ENCODE measurements at places on chromosomes 2 and 18.

GRCh38 chr18:3983351-3983969, 471.6 kb downstream of the DLGAP1 start:
- no peak for DNase-seq

- no peak for DNase-seq
Measured at GRCh38 chr2:112187046-112187715, 49.0 kb downstream of the FBLN7 start.

- no peak for DNase-seq
Measured at GRCh38 chr18:7683753-7684152, 116.6 kb downstream of the PTPRM start.

DNA sequence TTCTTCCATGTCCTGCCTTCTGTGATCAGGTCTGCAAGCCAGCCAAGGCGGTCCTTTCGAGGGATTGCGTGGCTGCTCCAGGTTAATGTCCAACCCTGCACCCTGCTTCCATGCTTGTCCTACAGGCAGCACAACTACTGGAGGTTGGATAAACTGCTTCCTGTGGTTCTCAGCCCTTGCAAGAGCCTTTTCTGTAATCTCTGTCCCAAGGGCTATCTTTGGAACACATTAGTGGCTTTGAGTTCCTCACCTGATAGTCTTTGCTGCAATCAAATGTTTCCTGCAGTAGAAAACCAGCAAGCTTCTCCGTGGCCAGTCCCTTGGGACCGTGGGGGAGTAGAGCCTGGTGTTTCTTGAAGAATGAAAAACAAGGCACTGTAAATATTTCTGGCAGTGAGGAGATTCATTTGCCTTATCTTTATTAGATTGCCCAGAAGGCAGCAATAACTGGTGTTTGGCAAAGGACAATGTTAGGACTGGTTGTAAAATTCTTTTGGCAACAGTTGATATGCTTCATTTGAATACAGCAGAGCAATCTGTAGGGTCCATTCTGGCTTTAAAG, 214.4 kb downstream of the FHOD3 start:
- DNase-seq = no peak

GRCh38 chr2:10136101-10136934, 13.8 kb downstream of the RRM2 start:
- no peak for DNase-seq

DNA sequence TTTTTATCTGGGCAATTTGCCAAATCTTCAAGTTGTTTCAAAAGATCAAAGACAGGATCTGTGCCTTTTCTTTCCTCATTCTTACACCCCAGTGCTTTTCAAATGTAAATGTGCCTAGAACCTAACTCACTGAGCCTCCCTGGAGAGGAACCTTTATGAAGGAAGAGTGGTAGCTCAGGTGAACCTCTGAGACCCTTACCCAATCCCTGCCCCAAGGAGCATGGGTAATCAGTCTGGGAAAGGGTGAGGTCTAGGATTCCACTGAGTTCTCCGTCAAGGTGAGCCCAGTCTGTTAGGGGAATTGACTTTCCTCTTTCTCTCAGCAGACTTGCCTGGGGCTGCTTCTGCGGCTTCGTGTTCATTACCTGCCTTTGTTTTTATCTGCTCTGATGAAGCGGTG, 88.1 kb upstream of the MAP4K4 start:
- no peak for DNase-seq

GRCh38 chr2:134148843-134149472, 104.9 kb upstream of the MGAT5 start:
- DNase-seq = no peak

GRCh38 chr2:177542396-177542795, 149.8 kb downstream of the AGPS start:
- DNase-seq = no peak

DNA sequence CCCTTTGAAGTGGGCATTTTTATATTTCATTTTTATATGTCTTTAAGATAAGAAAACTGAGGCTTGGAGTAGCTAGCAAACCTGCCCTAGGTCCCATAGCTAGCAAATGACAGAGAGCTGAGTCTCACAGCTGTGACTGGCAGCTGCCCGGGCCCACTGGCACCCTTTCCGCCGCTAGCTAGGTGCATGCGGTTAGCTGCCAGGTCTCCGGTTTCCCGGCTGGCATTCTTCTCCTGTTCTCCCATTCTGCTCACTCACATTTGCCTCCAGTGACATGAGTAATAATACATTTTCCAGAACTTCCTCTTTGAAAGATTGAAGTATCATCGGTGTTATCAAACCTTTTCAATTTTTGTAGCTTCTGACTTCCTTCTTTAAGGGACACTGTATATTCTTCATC, 38.7 kb downstream of the MTCL1 start:
- peak; percentile 84 for DNase-seq

DNA sequence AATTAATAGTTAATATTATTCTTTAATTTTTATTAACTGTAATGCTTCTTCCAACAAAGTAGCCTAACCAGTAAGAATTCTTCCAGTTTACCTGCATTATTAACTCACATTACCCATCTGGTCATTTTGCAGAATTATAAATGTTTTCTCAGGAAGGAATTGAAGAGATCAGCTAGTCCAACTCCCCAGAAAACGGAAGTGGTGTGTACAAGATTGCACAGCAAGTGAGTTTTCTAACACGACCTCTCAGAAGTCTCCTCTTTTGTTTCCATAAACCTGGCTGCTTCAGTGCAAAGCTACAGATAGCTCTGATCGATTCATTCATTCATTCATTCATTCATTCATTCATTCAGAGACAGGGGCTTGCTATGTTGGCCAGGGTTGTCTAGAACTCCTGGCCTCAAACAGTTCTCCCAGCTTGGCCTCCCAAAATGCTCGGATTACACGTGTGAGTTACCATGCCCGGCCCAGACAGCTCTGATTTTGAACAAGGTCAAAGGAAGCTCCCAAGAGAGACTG, 128.8 kb upstream of the REV1 start:
- DNase-seq = no peak

- DNase-seq = no peak
Measured at GRCh38 chr2:54158311-54158710, 42.9 kb downstream of the ACYP2 start.

DNA sequence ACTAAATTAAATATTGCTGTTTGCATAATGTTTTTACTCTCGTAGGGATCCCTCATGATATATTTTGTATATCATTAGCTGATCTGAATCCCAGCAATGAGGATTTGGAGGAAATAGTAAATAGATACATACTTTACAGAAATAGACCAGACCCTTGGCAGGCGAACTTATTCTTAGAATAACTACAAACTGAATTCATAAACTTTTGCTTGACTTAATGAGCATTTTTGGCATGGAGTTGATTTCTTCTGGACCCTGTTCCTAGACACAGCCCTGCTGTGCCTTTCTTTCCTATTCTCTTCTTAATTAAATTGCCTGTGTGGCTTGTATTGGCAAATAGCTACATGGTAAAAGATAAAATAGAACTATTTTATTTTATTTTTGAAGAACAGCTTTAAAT, 145.9 kb downstream of the GREB1L start:
- DNase-seq = no peak

DNA sequence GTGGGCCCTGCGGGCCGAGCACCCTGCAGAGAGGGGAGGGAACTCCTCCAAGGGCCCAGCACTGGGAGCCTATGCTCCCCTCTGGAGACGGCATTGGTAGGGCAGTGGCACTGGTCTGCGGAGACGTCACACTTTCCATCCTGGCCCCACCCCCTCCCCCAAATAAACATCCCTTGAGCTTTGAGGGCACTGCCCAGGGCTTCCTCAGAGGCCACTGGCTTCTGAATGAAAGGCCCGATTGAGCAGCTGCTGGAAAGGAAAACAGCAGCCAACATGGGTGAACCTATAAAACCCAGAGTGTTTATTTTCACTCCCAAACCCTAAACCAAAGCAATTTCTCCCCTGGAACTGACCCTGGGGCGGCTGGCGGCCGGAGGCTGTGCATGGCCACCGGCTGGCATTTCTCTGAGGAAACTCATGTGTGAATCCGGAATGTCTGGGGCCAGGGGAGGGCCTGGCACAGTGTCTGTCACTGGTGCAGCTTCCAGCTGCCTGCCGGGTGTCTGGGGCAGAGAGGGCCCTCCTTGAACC, 138.9 kb downstream of the DYSF start:
- no peak for DNase-seq

DNA sequence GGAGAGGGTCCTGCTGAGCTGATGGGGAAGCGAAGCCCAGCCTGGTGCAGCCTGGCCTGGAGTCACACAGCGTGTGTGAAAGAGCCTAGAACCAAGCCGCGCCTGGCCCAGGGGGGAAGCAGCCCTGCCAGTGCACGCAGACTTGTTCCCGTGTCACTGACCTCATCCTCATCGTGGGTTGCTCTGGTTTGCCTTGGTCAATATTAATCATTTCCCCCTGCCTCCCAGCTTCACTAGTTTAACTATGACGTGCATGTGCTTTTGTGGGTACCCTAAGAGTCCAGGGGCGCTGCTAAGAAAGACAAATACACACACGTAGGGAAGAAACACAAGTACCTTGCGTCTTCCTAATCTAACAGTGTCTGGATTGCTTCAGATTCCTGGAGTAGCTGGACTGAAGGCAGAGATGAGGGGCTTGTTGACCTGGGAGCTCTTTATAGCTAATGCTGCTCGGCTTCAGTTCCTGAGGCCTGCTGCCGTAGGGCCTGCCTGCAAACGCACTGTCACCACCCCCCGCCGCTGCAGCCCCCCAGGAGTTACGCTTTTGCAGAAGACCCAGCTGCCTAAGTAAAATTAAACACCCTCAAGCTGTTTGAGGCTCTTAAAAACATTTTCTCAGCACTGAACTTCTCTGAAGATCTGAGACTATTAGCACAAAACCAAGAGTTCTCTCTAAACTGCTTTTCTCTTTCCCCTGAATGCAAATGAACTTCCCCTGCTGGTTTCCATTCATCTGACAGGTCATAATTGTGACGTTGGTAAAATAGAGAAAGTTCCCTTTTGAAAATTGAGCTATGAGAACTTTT, 159.2 kb downstream of the FAM210A start:
- DNase-seq = peak; percentile 48

DNA sequence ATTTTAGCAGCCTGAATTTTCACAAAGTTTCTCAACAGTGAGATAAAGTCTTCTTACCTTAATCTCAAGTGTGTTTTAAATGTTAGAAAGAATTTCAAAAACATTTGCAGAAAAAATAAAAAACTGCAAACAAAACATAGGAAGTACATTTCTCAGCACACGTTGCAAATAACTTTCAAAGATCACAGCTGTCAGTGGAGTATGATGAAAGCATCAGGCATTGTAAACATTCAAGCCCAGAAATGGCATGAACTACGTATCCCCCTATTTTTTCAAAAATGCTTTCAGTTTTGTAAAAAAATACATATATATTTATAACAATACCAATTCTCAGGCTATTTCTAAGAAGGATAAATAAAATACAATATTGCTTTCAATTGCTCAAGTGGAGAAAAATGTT, 320.6 kb upstream of the TFPI start:
- DNase-seq = no peak

GRCh38 chr2:111522231-111522768, 361.7 kb downstream of the ANAPC1 start:
- no peak for DNase-seq

DNA sequence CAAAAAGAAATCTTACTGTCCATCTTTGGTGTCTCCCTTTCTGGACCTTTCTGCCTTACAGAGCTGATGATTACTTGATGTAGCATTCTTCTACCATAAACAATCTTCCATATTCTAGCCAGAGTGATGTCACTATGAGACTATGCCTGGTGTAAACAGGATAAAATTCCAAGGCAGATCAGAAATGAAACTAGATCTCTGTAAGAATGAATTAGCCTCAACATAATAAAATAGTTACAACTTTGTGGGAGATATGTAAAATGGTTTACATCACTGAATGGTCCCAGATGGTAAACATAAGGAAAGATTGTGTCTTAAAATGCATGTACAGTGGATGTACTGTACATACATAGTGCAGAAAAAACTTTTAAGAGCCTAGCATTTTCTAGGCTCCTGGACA, 112.3 kb upstream of the ZNF521 start:
- no peak for DNase-seq

DNA sequence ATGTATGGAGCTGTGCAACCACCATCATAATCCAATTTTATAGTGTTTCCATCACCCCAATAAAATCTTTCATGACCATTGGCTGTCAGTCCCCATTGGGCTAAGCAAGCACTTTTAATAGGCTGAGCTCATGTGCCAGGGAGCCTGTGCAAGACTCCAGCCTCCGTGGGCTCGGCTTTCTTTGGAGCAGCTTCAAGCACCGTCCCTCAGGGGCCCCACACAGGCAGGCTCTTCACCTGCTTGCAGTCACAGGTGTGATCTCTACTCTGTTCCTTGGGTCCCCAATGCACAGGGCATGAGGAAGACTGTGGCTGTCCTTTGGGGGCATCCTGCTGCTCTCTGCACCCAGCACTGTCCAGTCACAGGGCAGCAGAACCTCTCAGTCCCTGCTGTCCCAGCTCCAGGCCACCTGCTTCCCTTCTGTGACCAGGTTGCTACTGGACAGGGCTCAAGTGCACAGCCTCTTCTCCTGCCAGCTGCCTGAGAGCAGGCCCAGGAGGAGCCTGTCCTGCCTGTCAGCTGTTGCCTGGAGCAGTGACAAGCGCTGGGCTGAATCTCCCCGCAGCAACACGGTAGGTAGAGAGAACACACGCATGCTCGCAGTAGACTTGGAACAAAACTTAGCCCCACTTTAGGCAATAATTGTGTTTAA, 40.7 kb upstream of the TMEM131 start:
- peak; percentile 90 for DNase-seq

DNA sequence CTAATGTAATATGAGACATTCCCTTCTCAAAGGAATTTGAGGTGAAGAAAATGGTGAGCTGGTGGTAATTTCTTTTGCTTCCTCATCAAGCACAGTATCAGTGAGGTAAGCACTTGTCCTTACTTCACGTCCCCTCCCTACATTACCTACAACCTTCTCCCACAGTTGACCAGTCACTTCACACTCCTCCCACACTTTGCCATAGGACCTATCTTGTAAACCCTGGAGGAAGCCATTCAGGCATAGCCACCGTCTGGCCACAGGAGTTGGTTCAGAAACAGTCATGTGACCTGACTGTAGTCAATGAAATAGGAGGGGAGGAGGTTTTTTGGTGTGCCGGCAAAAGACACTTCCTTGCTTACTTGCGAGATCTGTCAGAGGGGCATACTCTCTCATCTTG, 12.1 kb downstream of the ACOXL start:
- no peak for DNase-seq

DNA sequence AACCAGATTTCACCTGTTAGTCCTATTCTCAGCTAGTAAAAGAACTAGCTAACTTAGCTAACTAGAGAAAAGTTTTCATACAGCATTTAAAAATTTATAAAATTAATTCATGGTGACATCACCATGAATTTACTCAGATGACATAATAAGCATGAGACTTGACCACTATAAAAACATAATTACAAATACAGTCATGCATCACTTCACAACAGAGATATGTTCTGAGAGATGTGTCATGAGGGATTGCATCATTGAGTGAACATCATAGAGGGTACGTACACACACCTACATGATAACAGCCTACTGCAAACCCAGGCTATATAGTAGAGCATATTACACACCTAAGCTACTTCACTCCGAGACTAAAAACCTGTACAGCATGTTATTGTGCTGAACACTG, 481.3 kb upstream of the CHAC2 start:
- no peak for DNase-seq
